ENCODE measurements at places on chromosomes 4 and X.

GRCh38 chr4:47654972-47655693 is 170.1 kb downstream of the ATP10D start:
- no peak for DNase-seq

DNA sequence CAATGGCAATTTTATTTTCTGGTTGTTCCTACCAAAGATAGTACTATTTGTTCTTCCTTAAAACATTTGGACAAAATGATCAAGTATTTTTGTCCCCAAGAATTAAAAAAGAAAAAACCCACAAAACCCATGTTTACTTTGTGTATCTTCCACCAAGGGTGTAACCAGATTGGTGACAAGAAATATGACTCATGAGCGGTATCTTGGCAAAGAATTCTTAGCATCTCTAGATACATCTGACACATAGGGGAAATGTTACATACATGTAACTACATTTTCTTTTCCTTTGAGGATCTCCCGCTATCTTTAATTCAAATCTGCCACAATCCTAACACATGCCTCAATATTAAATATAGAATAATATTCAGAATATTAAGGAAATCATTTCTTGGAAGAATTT is 78.7 kb downstream of the WDFY3 start:
- DNase-seq: no peak

DNA sequence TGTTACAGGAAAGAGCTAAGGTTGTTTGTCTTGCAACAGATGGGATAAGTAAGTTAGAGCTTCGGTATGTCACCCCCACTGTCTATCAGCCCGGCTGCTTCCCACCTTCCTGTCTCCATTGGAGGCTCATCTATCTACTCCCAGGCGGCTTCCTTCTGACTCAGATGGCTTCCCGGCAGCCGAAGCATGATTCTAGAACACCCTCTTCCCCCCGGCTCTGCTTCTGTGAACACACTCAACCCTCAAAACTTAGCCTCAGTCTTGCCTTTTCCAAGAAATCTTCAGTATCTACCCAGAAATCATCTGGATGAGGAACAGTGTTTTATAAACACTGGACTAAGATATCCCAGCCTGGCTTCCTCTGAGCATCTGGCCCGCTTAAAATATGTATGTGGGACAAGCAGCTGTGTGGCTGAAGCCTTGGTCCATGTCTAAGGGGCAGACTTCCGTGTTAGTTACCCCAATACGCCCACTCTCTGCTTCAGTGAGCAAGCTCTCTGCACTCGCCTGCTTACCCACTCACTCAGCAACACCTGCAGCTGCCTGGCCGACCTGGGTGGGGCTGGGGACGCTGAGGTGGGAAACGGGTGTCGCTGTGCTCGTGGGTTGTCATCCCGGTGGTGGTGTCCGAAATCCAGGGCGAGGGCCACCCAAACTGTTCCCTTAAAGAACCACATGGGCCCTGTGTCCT is 12.0 kb upstream of the SLC2A9 start:
- peak; percentile 48 for DNase-seq

DNA sequence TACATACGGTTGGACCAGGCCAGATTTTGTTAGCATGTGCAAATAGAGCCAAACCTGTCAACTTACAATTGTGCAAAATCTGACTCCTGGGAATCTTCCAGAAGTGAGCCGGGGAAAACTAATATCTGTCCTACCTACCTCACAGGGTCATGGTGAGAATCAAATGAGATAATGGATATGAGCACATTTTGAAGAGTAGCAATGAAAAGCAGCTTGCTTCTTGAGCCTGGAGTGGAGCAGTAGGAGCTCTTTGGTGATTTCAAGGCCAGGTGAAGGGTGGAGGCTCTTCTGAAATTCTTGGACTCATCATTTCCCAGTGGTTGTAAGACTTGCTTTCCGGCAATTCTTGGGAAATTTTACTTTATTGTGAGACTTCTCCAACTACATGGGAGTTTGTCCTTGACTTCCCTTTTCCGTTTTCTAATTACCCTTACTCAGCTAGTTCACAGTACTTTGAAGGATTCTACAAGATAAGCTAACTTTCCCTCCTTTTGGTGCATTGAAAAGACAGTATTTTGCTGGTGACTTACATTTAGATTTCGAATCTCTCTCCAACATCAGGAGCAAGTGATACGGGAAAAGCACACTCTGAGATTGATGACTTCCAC is 12.2 kb downstream of the PLAC1 start:
- DNase-seq: no peak

DNA sequence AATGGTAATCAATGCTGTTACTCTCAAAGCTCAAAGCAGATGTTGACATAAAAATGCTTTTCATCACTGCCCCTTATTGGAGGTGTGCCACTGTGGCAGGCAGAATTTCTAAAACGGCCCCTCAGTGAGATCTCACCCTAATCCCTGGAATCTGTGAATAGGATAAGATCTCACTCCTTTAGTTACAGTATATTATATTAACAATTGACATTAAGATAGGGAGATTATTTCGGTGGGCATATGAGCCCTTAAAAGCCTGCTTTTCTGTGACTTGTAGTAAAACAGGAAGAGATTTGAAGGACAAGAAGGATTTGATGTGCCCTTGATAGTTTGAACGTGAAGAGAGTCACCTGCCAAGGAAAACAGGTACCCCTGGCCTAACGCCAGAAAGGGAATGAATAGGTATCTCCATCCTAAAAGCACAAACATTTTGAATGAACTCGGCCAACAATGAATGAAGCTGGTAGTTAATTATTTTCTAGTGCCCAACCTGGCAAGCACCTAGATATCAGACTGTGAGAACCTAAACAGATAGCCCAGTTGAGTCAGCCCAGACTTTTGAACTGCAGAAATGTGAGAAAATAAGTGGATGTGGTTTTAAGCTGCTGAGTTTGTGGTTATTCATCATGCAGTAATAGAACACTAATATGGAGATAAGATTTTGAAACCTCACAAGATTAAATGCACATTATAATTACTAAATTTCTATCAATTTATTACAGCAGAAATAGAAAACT is 881.6 kb downstream of the PCDH18 start:
- no peak for DNase-seq

DNA sequence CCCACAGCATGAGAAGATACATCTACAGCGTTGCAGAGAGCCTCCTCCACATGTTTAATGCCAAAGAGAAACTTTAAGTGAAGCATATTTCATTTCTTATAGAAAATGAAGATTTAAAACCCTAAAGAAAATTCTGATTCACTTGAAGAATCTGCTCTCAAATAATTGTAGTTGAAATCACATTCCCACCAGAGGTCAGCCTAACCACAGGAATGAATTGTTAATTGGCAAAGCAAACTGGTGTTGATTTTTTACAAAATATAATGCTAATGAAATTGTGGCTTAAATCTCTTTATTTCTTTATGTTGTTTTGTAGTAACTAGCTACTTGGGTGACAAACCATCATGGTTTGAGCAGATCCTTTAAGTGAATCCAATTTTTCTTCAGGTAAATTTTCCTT is 31.1 kb upstream of the WDR17 start:
- DNase-seq: peak; percentile 37

Data from suppressor macrophage (primary cell).